PC-9 (cell line): ENCODE measurements at places on chromosomes 16 and 17. TPM values are rescaled to one million over a fixed set of nuclear protein-coding genes. Genes with fewer than 3 reads are reported as not detected.

GRCh38 chr16:75416904-75417565 lies 16.3 kb downstream of the CFDP1 start:
- DNase-seq = no peak

- no peak for DNase-seq
Observed at GRCh38 chr17:58232707-58233156, 5.7 kb upstream of the LPO start.

DNA sequence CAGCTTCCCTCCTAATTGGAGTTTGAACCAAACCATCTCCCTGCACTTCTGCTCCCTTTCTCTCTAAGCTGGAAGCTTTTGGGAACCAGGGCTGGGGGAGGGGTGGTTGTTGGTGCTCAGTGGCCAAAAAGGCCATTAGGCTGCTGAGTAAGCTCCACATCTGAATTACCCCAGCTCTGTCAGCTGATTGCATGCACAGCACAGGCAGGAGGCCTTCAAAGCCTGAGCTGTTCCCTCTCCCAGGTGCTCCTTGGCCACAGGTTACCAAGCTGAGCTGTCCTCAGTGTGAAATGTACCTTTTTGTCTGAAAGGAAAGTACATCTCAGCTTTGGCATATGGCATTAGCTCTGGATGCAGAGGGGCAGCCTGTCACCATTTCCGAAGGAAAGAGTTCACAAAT lies 6.2 kb upstream of the TBKBP1 start:
- DNase-seq = no peak

DNA sequence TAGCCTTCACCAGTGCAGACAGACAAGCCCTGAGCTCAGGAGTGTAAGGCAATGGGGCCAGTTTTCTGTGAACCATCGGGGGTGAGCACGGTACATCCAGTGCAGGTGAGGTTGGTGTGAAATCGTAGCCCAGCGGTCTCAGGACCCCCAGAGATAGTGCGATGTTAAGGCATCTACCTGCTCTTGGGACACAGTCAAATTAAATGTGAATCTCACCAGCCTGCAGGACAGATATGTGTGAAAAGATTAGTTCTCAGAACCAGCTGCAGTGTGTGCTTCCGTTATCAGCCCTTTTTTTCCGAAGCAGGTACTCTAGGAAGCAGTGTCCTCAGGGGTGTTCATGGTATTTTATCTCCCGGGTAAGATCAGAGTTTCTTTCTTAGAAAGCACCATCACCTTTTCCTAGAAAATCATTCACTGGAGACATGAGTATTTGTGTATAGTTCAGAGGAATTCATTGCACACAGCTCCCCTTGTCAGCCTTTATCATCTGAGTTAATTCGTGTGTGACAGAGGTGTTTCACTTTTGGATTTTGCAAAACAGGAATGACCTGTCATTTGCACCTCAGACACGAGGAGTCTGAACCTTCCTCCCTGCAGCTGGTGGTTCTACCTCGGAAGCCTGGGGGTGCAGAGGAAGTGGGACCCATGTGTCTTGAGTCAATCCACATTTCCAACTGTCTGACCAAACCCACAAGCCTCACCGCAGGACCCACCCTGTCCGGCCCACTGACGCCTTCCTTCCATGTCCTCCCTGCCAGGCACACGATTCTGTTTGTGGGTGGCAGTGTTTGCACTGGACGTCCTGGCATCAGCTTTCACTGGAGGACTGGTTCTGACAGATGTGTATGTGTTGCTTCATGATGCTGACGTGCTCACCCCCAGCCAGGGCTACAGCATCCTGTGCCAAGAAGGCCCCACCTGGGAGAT lies 107.8 kb downstream of the CLEC16A start:
- DNase-seq = no peak

DNA sequence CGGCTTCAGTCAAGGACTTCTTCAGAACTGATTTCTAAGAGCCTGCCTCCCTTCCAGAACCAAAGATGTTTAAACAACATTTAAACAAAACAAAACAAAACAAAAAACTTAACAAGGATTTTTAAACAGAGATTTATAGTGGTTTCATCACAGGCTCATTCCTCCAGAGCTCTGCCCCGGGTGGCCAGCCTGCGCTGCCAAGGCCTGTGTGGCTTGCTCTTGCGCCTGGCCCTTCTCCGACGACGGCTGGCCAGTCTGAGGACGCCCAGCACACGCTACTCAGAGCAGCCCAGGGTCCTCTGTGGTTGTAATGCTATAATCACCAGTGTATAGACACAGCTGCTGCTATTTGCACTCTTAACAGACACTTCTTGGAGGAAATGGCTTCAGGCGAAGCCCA lies 307.2 kb upstream of the MYOCD start:
- DNase-seq = no peak

DNA sequence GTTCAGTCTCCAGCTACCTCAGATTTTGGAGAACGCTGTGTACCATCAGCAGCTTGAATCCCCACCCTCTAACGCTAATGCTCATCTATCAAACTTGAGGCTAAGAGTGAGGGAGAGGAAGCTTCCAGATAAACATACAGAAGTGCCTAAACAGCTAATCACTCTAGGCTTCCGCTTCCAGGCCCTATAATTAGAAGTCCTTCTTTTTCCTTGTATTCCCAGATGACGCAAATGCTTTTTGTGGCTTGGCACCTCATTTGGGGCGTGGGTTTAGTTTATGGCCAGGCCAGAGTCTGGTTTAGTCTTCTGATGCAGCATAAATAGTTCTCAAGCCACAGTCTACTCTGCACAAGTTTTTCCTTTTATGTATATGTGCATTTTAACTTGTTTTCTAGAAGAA lies 263.4 kb downstream of the BCAS3 start:
- no peak for DNase-seq

DNA sequence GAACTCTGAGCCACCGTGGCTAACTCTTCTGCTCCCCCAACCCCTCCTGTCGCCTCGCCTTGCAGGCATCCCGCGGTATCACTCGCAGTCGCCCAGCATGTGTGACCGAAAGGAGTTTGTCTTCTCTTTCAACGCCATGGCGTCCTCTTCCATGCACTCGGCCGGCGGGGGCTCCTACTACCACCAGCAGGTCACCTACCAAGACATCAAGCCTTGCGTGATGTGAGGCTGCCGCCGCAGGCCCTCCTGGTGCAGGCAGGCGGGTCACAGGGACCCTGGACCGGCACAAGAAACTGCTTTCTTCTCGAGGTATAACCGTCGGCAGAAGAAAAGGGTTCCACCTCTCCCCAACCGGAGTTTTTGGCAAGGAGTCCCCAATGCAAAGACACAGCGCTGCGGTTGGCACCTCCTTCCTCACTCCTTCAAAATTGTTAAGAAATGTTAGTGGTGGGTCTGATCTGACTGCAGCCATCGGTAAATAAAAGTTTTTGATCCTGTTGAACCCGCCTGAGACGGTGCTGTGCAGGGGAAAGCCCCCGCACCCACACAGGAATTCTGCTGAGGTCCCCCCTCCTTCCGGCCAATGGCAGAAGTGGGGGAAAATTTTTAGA lies 2.6 kb downstream of the FOXF1 start:
- DNase-seq = no peak

- no peak for DNase-seq
Observed at GRCh38 chr17:82018152-82018988, 4.3 kb downstream of the CENPX start.

DNA sequence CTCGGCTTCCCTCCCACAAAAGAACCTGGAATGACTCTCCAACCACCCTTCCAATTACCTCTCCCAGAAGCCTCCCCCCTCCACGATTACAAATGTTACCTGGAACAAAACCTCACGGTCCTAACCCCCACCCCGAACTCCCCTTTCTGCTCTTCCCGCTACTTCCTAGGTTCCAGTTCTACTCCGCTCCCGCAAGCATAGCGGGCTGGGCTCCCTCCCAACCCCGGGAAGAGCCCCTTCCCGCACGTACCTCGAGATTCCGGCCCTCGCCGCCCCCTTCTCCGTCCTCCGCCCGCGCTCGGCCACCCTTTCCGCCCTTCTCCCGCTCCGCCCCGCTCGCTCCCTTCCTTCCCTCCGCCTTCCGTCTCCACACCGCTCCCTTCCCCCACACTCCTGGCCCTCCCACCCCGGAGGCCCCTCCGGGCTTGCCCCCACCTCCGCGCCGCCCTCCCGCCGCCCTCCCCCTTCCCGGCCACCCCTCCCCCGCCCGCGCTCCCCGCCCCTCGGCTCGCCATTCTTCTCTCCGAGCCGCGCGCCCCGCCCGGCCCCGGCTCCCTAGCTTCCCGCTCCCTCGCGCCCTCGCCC lies 457 bp downstream of the CHTF8 start:
- DNase-seq = peak; percentile 54

GRCh38 chr16:87844120-87844733 lies 25.1 kb downstream of the SLC7A5 start:
- no peak for DNase-seq

GRCh38 chr17:45231481-45232116 lies 9.9 kb downstream of the FMNL1 start:
- DNase-seq = no peak

- DNase-seq = no peak
Observed at GRCh38 chr17:18992454-18993130, 12.0 kb downstream of the FAM83G start.

DNA sequence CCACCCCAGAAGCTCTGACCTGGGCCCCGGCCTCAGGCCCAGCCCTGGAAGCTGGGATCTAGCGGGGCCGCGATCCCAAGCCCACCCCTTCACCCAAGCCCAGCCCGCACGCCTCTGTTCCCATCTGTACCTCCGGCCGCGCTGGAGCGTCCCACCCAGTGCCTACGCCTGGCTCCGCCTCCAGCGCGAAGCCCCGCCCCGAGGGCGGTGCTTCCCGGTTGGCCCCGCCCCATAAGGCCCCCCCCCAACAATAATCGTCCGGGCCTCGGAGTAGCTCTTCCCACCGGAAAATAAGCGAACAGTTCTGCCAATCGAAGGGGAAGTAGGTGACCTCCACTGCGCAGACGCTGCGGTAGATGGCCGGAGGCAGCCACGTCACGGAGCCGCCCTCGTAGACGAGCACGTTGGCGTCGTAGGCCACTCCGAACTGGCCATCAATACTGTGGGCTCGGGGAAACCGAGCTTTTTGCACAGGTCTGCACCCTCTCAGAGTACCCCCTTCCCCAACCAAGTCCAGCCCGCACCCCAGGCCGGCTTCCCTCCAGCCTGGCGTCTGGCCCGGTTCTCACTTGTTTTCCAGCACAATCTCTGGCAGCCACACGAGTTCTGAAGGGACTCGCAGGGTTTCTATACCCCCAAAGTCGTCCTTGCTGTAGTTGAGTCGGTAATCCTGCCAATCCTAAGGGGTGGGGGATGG lies 1.1 kb downstream of the CHRNE start:
- DNase-seq = no peak

GRCh38 chr17:41892021-41892376 lies 26.8 kb downstream of the ACLY start:
- no peak for DNase-seq

Gene SEC14L5
- 1.1 and 1.8 TPM in 2 replicates for total RNA-seq

Gene SYNGR2
- 91.9 and 95.0 TPM in 2 replicates for total RNA-seq

Gene MMP25
- total RNA-seq = 0.28 and 0.83 TPM in 2 replicates

Gene BAIAP3
- 35.0 and 47.3 TPM in 2 replicates for total RNA-seq

Gene TEFM
- total RNA-seq = 13.3 and 14.8 TPM in 2 replicates

Gene C17orf100
- total RNA-seq = 2.3 and 4.4 TPM in 2 replicates

Gene PIRT
- total RNA-seq = not detected in 2 replicates

Gene IRX5
- not detected in 2 replicates for total RNA-seq
